ENCODE measurements at places on chromosomes 1 and 21.

DNA sequence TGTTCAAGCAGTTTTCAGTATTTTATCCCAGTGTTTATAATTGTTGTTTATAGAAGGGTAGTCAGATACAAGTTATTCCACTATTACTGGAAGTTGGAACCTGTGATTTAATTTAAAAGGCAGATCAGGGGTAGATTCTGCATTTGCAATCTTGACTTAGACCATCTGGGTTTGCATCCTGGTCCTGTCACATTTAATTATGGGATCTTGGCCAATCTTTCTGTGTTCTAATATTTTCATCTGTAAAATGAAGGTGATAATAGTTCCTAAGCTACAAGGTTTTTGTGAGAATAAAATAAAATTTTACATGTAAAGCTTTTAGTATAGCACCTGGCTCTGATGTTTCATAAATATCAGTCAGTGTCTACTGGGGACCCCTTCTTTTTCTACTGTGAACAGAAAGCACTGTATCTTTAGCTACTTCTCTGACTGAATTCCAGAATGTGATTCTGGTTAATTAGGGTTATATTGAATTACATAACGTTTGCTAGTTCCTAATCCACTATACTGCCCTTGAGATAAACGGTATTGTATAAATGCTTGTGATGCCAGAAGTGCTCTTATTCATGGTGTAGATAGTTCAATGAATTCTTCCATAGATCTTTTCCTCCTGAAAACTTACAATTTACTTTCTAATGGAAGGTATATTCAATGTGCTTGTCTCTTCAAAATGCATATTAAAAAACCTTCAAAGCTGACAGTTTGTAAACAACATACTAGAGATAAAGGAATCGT, 131.0 kb downstream of the KCNK1 start:
- no peak for DNase-seq

DNA sequence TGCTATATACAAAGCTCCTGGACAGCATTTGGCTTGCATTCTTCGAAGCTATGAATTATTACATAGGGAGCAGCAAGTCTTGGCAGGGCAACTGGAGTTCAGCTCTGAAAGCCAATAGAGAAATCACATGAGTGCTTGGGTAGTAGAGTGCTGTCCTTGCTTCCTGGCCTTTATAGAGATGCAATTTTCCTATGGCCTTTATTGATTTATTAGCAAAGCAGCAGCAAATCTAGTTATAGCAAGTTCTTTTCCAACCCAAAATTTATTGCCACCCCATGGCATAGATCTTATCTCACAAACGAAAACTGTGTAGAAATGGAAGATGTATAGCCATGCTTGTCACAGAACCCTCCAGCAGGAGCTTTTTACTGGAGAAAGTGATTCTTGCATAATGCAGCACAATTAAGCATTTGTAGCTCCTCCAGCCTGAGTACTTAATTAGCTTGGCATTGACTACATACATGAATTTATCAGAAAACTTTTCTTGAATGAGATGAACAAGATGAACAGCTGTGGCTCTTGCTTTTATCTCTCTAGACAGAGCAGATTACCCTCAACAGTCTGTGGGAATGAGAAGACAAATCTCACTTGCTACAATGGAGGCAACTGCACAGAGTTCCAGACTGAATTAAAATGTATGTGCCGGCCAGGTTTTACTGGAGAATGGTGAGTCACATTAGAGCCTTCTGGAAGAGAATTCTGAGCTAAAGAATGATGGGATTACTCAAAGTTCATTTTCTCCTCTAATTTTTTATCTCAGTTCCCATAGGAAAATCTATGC, 170.1 kb downstream of the CRB1 start:
- no peak for DNase-seq

- no peak for DNase-seq
Observed at GRCh38 chr1:200558866-200559459, 61.6 kb downstream of the KIF14 start.

- DNase-seq, result no peak
Observed at GRCh38 chr1:46818591-46818990, 19.7 kb downstream of the CYP4B1 start.

- DNase-seq, result no peak
Observed at GRCh38 chr1:30962609-30963508, 54.3 kb upstream of the SDC3 start.

- no peak for DNase-seq
Observed at GRCh38 chr1:107141491-107142126, 770 bp downstream of the NTNG1 start.

GRCh38 chr1:22507587-22507986, 55.7 kb upstream of the EPHA8 start:
- DNase-seq, result no peak

DNA sequence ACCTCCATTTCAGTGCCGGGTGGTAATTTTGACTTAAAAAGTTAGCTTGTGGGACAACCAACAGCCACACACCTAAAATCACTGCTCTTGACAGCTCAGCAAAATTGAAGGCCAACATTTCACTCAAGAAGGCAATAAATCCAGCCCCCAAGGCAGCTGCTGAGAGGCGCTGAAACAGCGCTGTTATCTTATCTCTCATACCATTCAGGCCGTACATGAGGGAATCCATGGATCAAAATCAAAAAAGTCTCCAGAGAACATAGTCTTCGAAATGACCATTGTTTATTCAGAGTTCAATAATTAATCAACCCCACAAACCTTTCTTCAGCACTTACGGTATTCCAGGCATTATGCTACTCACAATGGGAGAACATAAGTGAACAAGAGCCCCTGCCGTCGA, 38.5 kb downstream of the ZBTB18 start:
- DNase-seq, result no peak

DNA sequence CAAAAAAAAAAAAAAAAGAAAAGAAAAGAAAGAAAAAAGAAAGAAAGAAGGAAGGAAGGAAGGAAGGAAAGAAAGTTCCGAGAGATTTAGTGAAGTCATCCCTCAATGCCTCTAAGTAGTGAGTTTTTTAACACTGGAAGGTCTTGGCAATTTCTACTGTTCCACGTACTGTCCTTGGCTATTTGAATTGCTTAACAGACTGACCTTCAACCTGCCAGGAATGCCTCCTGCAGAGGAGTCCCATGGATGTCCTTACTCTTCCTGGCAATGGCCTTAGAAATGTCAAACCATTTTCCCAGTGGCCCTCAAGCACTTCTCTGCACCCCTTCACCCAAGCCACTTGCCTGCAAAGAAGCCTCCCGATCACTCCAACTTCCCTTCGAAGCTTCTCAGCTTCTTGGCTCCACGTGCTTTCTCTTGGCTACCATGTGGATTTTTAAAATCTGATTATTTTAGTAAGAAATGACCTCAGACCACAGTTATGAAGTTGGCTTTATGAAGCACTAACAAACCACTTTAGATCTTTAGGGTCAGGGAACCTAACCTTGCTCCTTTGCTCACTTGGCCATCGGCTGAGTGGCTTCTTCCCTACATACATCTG, 43.7 kb upstream of the ABCG1 start:
- no peak for DNase-seq

- no peak for DNase-seq
Observed at GRCh38 chr1:28028873-28029654, 59.3 kb downstream of the EYA3 start.

- no peak for DNase-seq
Observed at GRCh38 chr21:43574741-43575472, 84.4 kb downstream of the HSF2BP start.

DNA sequence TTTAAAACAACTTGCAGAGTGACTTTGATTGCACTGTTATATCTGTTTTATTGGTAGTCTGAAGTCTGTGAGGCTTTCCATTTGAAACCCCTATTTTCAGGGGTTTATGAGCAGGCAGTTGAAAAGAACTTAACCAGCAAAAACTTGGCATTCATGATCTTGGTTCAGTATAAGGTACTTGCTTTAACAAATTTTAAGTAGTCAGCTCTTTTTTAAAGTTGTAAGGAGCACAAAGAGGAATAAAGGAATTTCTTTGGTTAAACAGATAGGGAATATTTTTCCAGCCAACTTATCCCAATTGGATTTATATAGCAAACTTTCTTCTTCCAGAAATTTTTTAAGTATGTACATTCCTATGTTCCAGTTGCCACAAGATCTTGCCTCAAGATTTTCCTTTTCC, 138.2 kb downstream of the RASAL2 start:
- DNase-seq, result no peak

DNA sequence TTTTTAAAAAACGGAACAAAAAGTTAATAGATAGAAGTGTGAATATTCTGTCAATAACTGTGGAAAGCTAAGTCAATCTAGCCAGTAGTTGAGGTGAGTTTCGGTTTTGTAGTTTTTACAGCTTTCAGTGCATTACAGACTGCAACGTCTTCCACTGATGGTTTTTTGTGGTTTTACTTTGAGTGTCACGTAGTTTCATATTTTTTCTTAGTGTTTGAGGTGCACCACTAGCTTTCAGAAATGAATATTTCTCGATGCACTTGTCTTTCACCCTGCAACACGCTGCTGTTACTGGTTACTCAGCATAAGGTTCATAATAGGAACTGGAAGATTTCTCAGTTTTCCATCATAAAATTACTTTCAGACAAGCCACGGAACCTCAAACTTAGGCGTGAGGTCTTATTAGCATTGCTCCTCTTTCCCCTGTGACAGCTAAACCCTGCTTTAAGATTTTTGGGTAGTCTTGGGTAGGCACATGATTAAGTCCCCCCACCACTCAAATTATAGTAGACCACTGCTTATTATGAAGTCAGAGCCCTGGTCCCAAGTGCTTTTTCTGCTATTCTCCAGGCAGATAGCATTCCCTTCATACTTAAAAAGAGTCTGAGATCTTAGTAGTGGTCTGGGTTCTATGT, 1412.7 kb downstream of the KCNT2 start:
- no peak for DNase-seq

DNA sequence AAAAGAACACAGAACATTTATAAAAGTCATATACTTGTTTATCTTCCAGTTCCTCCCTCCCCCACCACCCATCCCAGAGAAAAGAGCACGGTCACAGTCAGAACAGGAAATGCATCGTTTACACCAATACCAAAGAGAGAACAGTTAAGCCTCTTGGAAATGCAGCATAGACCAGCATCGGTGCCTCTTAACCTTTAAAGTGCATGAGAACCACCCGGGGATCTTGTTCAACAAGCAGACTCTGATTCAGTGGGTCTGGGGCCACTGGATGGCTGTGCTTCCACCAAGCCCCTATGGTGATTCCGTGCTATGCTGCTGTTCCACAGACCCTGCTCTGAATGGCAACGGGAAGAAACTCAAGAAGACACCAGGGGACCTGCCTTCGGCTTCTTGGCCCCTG, 19.2 kb downstream of the FAM89A start:
- no peak for DNase-seq

- DNase-seq, result no peak
Observed at GRCh38 chr1:232227306-232227705, 402.6 kb downstream of the SIPA1L2 start.

DNA sequence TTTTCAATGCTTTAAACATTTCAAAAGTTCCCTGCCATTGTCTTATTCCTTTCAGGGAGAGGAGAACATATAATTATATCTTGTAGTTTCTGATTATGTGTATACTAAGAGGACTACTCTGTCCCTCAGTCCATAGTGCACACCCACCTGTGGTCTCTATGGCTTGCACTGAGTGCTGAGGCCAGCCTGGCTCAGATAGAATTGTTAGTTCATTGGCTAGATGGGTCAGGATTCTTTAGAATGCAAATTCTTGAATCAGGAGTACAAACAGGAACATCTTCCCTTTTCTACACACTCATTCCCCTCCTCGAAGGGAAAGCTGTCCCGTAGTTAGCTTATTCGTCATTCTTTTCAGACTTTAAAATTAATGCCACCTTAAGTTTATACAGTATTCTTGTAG, 8.2 kb downstream of the BACH1 start:
- DNase-seq, result no peak

DNA sequence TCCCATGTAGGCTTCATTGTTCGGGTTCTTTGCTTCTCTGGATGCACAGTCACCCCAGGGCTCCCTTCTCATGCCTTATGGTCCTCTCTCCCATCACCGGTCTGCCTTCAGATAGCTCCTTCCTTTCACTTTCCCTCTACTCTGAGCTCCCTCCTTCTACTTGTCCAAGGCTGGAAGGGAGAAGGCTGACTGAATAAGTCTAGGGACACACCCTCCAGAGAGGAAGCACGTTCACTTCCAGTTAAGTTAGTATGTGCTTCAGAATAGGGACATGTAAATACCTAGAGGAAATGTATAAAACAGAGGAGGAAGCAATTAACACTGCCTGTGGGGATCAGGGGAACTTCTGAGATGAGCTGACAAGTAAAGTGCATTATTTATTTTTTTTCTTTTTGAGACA, 23.5 kb downstream of the CXADR start:
- DNase-seq, result no peak

- no peak for DNase-seq
Observed at GRCh38 chr1:83555871-83556270, 443.1 kb downstream of the TTLL7 start.

GRCh38 chr1:61506944-61507500, 217.9 kb downstream of the TM2D1 start:
- DNase-seq, result no peak

GRCh38 chr1:82646336-82646735, 845.6 kb downstream of the ADGRL2 start:
- DNase-seq, result no peak

GRCh38 chr1:54126271-54126815, 26.5 kb downstream of the CDCP2 start:
- no peak for DNase-seq

DNA sequence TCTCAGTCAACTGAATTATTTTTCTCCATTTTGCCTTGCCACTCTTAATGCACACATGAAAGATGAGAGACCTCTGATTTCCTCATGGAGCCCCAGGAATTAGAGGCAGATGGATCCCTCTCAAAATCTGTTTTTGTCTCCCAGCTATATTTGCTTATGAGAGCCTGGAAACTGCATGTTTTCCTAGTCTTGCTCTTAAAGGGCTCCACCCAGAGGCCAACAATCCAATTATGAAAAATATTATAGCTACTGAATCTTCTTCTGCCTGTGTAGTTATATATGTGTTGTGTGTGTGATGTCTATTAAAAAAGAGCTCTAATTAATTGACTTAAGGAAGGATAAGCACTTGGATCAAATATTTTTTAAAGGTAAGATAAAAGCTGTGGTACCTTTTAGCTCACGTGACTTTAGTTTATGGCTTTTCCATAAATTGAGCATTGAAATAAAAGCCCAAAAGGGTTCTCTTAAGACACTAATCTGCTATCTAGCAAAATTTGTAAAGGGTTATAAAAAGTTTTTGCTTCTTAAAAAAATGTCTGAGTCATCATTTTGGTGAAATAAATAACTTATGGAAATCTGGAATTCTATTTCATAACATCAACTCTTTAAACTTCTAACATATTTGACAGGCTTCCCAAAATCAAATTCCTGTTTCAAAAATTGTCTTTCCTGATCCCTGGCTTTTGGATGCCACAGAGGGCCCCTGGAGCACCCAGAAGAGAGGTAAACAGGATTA, 31.2 kb upstream of the TSPEAR start:
- DNase-seq, result no peak

DNA sequence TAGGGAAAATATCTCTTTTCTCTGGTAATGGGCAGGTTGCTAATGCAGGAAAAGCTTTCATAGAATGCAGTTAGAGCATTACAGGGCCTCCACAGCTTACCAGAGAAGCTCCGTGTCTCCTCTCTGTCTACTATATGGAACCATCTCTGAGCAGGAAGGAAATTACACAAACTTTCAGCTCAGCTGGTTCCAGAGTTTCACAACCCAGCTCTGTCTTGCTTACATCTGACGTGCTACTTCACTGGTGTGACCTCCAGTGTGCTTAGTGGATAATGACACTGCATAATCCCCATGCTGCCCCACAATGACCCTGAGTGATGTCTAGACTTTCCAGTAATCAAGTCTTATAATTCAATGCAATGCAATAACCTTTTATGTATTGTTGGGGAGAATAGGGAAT, 4.3 kb upstream of the FGGY start:
- DNase-seq, result no peak
